ENCODE measurements at places on chromosomes 7 and 10.

DNA sequence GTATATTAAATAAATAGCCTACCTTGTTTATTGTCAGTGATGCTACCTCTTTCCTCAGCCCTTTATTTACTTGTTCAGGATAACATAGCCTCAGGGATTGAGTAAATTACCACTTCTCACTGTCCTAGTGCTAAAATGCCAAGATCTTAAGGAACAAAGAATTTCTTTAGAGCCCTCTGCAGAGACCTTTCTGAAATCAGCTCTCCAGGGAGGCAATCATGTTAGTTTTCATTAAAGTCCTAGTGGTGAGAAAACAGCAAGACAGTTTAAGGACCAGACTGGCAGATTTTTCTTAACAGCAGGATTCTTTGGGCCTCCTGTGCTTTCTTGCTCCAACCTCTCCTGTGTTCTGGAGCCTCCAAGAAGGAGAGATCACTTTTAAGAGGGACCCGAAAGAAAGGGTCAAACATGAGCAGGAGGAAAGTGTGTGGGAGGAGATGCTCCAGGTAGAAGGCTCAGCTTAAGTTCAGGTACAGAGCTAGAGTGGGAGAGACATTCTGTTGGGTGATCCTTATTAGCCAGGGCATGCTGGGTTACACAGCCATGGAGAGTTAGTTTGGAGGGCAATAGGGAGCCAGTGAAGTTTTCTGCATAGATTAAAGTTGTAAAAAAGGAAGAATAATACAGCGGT is 1.2 kb upstream of the PLCE1 start:
- DNase-seq, result no peak

GRCh38 chr10:5858811-5859210 is 30.9 kb downstream of the ANKRD16 start:
- no peak for DNase-seq

- DNase-seq, result no peak
Measured at GRCh38 chr7:116633131-116633988, 38.6 kb upstream of the MET start.

- DNase-seq, result no peak
Measured at GRCh38 chr10:89563861-89564478, 28.6 kb upstream of the SLC16A12 start.

DNA sequence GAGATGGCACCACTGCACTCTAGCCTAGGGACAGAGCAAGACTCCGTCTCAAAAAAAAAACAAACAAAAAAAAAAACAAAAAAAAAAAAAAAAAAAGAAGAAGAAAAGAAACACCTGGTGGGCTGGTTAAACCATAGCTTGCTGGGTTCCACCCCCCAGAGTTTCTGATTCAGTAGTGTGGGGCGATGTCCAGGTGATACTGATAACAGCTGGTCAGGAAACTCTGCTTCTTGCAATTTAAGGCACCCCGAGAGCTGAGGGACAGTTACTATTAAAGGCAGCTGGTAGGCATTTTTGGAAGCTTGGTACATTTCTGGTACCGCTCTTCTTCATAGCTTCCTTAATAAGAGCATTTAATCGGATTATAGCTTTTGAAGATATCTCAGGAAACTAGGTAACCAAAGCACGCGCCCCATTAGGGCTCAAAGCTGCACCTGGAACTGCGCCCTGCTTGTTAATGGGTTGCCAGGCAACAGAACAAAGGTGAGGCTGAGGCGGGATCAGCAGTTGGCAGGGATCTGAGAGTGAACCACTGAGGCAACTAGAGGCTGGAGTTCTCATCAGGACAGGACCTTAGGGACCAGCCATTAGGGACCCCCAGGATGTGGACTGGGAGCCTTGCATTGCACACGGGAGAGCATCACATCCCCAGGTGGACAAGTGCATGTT is 6.5 kb upstream of the SDK1 start:
- no peak for DNase-seq
